H4 (cell line): ENCODE measurements at places on chromosomes 16 and 17. TPM values are rescaled to one million over a fixed set of nuclear protein-coding genes. Genes with fewer than 3 reads are reported as not detected.
A peak's percentile ranks its signal among the peaks of the same experiment; 100 is the strongest.

- DNase-seq: no peak
Measured at GRCh38 chr16:77977339-77977738, 45.0 kb upstream of the CLEC3A start.

DNA sequence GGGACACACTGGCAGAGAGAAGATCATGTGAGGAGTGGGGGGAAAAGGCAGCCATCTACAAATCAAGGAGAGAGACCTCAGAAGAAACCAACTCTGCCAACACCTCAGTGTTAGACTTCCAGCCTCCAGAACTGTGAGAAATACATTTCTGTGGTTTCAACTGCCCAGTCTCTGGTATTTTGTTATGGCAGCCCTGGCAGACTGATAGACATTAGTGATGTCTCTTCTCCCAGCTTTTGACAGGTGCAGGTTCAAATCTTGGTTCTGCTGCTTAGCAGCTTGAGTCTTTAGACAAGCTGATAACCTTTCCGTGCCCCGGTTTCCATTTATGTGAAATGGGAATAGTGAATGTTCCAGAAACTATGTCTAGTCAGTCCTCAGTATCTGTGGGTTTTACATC lies 199.5 kb downstream of the SNX29 start:
- DNase-seq: no peak

GRCh38 chr17:66414561-66415175 lies 112.3 kb downstream of the PRKCA start:
- DNase-seq: no peak

DNA sequence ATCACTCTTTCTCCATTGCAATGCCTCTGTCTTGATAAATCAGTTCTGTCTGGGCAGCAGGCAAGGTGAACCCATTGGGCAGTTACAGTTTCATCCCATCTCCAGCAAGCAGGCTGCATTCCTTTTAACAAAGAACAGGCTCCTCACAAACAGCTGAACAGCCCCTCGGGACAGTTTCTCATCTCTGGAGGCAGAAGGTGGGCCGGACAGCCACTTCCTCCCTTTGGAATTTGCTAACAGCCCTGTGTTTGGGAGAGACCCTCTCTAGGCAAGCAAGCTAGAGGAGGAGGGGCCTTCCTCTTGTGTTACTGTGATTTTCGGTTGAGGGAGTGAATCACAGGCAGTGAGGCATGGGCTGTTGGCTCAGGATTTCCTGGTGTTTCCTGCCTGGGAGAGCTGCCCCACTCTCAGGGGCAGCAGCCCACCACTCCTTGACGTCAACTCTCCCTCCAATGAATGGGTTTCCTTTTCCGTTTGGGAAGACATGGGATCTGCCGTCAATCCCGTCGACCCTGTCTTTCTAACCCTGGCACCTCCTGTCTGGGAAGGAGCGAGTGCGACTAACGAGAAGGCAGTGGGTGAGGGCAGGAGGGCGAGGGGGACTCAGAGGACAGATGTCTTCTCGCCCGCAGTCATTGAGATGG lies 3.7 kb upstream of the PGS1 start:
- no peak for DNase-seq

DNA sequence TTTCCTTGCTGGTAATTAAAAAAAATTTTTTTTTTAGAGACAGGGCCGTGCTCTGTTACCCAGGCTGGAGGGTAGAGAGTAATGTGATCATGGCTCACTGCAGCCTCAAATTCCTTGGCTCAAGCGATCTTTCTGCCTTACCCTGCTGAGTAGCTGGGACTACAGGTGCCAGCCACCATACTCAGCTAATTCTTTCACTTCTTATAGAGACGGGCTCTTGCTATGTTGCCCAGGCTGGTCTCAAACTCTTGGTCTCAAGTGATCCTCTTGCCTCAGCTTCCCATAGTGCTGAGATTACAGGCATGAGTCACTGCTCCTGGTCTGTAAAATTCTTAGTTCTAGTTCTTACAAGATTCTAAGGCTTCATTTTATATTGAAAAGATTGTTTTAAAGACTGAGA lies 11.1 kb downstream of the SMIM36 start:
- DNase-seq: no peak

DNA sequence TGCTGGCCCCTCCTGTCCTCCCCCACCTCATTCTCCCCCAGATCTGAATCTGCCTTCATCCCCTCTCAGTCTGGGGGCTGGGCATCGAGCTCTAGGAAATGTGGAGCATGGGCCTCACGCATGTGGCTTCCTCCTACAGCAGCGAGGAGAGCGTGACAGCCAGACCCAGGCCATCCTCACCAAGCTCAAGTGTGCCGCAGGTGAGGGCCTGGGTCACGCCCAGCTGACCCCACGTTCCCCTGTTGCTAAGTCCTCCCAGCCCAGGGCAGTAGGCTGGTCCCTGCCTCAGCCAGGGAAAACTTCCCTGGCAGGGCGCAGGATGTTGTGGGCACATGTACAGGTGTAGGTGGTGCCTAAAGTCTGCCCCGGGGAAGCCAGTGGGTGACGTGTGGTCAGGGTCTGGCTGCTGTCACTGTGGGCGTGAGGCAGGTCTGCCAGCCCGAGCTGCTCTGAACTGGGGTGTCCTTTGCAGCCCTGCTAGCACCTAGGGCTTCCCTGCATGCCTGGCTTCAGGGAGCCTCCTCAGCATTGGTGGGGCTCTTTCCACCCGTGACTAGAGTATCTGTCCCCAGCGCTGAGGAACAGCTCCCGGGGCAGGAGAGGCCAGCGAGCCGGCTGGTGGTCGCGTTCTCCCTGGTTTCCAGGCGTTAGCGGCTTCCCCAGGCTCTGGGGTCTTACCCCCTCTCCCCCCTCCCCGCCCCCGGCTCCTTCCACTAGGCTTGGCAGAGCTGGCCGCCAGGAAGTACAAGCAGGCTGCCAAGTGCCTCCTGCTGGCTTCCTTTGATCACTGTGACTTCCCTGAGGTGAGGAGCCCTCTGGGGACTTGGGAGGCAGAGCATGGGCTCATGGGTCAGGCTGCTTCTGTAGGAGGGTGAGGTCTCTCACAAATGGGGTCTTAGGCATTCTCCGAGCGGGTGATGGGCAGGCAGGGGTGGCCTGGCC lies 3.6 kb downstream of the GPS1 start:
- DNase-seq: no peak

DNA sequence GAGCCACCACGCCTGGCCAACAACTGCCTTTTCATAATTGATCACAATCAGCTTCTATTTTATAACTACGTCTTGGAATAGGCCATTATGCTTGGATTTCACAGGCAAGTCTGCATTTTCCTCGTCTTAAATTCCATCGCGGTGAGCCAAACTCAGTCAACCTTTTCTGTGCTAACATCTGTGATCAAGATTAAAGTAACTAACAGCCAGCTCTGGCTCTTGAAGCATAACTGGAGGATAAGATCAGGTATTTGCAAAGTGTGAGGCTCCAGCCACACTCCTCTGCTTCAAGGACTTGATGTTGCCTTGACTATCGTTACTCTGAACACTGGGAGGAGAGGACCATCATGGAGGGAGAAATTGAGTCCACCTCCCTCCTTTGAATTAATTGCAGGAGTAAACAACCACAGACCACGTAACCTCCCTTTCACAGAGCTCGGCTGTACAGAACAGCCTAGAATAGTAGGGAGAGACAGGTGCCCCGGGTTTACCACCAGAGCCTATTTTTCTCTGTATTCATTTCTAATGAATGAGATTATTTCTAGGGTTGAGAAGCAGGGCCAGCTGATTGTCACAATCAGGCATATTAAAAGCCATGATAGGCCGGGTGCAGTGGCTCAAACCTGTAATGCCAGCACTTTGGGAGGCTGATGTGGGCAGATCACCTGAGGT lies 143.0 kb downstream of the XYLT1 start:
- no peak for DNase-seq

DNA sequence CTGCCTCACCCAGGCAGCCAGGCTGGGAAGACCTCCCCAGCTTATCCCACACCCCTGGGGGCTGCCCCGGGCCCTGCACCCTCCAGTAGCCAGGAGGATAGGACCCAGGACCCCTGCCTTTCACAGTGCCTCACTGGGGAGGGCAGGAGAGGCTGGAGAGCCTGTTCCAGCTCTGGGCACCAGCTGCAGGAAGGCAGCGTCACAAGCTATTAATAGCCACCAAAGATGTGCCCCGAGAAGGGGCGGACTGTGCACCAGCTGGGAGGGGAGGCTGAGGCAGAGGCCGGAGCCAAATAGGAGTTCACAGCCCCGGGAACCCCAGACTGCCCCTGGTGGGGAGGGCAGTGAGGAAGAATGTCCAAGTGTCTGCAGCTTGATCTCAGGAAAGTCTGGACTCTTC lies 8.8 kb downstream of the SBK1 start:
- no peak for DNase-seq

- DNase-seq: peak; percentile 64
Measured at GRCh38 chr17:67386965-67387551, 10.0 kb downstream of the PITPNC1 start.

DNA sequence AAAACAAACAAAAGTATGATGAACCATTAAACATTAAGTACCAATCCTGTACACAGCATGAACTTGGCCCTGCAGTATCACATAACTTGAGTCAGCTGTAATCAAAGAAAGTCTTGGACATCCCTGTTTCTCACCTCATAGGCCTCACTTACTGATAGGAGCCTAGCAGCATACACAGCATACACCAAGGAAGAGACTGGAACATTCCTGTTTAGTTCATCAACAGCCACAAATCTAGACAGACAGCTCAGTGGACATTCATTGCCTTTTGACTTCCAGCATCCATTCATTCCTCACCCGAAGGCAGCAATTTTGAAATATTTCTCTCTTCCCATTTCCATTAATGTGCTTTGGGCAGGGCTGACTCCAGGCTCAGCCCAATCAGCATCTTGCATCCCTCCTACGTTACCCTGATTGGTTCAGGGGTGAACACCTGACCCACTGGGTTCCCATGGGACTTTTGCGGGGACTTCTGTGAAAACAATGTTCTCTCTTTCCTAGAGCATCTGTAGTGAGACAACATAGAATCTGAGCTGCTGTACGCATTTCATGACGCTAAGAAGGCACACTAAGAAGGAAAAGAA lies 336.7 kb upstream of the ZFHX3 start:
- DNase-seq: no peak

DNA sequence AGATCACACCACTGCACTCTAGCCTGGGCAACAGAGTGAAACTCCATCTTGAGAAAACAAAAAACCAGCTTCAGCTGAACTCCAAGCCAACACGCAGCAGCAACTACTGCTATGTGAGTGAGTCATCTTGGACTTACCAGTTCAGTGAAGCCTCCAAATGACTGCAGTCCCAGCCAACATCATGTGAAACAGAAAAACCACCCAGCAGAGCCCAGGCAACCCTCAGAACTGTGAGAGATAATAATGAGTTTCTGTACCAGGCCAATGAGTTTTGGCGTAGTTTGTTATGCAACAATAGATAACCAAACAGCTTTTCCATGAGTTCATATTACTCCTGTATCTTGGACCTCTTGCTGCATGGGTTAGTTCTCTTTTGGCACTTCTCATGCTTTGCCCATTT lies 23.3 kb downstream of the PHF12 start:
- DNase-seq: no peak

DNA sequence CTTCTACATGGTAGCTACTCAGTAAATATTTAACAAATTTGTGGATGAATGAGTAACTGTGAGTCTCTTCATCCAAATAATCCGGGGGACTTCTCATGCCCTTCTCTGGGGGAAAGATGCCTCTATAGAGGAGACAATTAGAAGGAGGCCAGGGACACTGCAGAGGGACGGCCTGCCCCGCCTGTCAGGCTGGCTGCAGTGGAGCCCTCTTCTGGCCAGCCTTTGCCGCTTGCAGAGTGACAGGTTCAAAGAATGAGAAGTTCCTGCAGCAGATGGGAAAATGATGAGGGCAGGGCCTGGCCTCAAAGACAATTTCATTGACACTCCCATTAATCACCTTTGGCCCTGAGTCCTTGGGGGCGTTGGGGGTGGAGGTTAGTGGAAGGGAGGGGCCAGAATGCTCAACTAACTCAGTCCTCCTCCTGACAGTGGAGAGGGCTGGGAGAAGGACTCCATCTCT lies 339.0 kb downstream of the MAF start:
- peak; percentile 20 for DNase-seq

DNA sequence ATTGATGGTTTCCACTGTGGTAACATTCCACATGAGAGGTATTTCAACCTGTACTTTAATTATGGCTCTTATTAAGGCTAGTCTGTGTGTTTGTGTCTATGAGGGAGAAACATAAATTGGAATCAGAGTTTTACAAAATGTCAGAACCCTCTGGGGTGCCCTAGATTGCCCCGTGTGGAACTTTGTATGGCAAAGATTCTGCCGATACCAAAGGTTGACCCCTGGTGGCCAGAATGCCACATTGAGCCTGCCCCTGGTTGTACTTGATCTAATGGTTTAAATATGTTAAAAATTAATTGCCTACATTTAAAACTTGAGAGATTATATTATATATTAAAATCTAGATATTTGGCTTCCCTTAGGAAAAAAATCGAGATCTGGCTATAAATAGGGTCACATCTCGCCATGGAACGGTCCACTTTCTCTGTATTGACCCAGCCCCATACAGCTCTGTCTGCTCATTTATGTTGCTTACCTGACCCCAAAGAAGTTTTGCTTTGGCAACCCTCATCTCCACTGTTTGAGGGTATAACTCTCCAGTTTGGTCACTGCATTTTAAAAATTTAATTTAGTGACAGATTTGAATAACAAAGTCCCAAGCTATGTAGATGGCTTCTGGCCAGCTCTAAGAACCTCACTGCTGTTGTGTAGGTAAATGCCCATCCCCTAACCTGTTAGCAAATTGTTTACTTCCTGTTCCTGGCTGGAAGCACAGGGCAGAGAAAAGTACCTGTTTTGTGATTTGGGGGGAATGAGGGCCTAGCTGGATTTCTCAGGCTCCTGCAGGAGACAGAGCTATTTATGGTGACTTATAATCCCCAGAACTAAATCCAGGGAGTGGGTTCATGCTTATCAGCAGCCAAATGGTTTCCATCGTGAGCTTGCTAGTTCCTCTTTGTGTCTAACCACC lies 95.0 kb downstream of the PLCG2 start:
- peak; percentile 24 for DNase-seq

The RCVRN gene
- total RNA-seq: not detected in 2 replicates

The INCA1 gene
- total RNA-seq: 0.23 and 0.39 TPM in 2 replicates

The GCGR gene
- total RNA-seq: not detected in 2 replicates

The GJC1 gene
- total RNA-seq: 8.2 and 8.8 TPM in 2 replicates

The PRAC1 gene
- not detected in 2 replicates for total RNA-seq
